Hematopoietic multipotent progenitor cell treated with erythropoietin and hydrocortisone succinate and interleukin-3 and kit ligand, for 8 days (in vitro differentiated cells): ENCODE measurements at places on chromosomes 16 and 17.

- DNase-seq, result peak; percentile 90
Measured at GRCh38 chr16:29645694-29646187, 17.3 kb upstream of the SPN start.

DNA sequence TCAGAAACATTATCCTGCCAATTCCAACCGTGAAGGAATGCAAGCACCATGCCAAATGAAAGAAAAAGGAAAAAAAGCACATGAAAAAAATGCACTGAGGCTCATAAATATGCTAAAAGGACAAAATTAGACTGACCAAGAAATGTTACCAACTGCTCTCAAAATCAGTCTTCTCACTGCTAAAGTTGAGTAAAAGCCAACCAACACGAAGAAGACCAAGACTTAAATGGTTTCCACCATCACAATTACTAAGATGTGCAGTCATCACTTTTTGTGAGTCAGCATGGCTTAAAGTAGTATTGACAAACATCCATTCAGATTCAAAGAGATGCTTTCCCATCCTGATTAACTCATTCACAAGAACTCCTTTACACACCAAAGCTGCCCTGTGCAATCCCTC is 16.4 kb downstream of the CDYL2 start:
- no peak for DNase-seq

- no peak for DNase-seq
Measured at GRCh38 chr16:14020141-14020540, 51.0 kb upstream of the MRTFB start.

DNA sequence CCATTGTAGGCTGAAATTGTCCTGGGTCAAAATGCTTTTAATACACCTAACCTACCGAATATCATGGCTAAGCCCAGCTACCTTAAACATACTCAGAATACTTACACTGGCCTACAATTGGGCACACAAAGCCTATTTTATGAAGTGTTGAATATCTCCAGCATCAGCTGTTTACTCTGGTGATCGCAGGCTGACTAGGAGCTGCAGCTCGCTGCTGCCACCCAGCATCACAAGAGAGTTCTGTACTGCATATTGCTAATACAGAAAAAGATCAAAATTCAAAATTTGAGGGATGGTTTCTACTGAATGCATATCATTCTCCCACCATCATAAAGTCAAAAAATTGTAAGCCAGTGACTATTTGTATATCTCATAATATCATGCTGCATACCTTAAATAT is 55.3 kb downstream of the ULK2 start:
- DNase-seq, result peak; percentile 36

DNA sequence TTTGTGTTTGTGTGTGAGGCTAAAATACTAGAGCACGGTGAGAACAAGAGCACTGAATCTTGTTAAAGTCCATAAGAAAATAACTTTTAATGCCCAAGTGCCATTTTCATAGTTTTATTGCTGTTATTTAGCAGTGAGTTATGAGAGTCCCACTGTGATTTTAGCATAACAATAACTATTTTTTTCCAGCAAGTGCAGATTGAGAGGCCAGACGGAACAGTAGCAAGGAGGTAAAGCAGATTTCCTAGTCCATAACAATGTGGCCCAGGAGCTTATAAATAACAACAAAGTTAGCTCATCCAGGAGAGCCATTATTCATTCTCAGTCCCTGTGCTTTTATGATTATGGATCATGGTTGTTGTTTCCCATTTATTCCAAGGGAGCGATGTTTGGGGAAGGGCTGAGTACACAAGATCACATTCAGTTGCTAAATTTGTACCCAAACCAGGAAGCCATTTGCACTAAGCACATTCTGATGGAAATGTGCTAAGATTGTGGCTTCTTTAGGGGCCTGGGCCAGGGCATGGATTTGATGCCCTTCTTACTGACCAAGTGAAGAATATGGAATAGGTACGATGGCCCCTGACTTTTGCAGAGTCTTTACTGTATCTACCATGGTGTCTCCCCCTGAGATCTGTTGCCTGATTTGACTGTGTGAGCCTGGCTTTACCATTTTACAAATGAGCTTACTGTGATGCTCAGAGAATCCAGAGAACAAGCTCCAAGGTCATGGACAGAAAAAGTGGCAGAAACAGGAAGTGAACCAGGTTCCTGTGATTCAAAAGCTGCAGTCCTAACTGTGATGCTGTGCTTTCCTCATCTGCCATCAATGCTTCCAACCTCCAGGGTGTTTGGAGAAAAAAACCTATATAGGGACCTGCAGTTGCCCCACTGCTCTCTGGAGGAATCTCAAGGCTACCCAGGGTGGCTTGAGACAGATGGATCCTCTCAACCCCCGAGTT is 204.7 kb upstream of the HSBP1 start:
- no peak for DNase-seq

DNA sequence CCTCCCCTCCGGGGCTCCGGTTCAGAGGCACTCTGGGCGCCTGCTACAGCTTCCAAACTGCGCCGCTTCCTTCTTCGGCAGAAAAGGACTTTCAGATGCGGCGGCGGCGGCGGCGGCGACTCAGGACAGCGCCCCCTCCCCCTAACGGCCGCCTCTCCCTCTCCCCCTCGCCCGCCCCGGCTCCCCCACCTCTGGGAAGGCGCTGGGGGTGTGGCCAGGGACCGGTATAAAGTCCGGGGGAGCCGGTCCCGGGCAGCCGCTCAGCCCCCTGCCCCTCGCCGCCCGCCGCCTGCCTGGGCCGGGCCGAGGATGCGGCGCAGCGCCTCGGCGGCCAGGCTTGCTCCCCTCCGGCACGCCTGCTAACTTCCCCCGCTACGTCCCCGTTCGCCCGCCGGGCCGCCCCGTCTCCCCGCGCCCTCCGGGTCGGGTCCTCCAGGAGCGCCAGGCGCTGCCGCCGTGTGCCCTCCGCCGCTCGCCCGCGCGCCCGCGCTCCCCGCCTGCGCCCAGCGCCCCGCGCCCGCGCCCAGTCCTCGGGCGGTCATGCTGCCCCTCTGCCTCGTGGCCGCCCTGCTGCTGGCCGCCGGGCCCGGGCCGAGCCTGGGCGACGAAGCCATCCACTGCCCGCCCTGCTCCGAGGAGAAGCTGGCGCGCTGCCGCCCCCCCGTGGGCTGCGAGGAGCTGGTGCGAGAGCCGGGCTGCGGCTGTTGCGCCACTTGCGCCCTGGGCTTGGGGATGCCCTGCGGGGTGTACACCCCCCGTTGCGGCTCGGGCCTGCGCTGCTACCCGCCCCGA is at the start of gene IGFBP4:
Gene IGFBP4 (plus strand): TSS at position 255 of the 792 bp plus-strand sequence. CDS start 286 bp downstream, at position 541.
- DNase-seq, result peak; percentile 67

DNA sequence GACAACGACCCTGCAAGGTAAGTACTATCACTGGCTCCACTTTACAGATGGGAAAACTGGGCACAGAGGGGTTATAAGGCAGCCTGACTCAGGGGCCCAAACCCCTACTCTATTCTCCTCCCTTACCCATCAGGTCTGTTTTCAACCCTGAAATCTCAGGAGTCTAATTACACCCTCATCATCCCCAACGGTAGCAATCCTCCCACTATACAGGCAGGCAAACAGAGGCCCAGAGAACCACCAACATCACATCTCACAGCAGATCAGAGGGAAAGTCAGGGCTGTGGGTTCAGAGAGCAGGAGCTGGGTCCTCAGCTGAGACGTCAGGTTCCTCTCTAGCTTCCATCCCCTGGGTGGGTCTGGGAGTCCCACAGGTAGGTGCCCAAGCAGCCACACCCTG is 16.5 kb downstream of the JUP start:
- no peak for DNase-seq

DNA sequence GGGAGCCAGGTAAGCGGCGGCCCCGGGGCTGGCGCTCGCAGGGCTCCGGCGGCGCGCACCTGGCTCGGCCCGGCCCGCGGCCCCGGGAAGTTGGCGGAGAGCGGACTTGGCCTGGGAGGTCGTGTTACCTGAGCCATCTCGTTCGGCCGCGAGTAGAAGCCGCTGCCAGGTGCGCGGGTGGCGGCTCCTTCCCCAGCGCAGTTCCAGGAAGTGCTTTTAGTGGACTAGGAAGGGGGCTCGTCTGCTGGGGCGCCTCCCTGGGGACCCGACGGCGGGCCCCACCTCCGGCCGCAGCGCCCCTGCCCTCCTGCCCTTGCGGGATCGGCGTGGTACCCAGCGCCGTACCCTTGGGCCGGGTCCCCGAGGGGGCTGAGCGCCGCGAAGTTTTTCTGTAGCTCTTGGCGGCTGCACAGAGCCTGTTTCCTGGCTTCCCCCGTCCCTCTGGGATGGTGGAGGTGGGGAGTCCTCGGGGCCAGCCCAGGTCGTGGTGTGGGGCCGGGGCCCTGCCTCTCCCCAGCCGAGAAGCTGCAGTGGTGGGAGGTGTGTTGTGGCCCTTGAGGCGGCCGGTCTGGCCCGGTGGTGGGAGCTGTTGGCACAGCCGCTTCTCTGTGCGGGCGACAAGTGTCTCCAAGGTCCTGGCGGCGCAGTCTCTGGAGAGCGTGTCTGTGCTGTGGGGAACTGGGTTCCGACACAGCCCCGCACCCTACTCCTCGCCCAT is 96.9 kb downstream of the RAB11FIP4 start:
- DNase-seq, result no peak
